ENCODE measurements at places on chromosomes 3 and 15. TPM values are rescaled to one million over a fixed set of nuclear protein-coding genes. Genes with fewer than 3 reads are reported as not detected.

GRCh38 chr3:186166491-186167288 is 57.8 kb upstream of the ETV5 start:
- no peak for DNase-seq

DNA sequence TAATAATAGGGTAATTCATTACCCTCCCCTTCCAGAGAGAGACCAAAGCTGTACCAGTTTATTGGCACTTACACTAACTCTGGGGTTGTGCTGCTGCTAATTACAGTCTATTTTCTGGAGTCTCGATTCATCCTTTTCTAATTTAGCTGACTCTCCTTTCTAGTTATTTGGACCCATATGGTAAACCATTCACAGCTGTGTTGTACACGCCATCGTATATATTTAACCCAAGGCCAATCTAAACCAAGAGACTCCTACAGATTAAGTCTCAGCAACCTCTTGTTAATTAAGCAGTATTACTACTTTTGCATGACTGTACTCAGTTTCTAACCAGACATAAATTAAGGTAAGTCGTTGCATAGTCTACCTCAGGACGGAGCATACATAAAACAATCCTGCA is 22.5 kb downstream of the ANXA2 start:
- no peak for DNase-seq

GRCh38 chr3:12185172-12185710 is 26.5 kb upstream of the TIMP4 start:
- DNase-seq = no peak

GRCh38 chr3:113035387-113035982 is 44.7 kb downstream of the GTPBP8 start:
- no peak for DNase-seq

DNA sequence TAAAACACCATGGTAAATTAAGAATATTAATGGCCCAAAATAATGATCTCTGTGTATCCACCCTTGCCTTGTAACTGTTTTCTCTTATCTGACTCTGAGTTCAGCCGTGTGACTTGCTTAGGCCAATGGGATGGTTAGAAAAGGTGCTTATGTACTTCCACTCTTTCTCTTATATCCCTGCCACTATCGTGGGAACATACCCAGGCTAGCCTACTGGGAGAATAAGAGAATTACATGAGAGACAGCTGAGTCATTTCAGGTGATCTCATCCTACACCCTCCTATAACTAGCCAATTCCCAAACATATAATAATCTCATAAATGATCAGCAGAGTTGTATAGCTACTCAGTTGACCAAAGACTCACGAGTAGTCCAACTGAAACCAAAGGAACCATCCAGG is 98.3 kb upstream of the ABI3BP start:
- no peak for DNase-seq

DNA sequence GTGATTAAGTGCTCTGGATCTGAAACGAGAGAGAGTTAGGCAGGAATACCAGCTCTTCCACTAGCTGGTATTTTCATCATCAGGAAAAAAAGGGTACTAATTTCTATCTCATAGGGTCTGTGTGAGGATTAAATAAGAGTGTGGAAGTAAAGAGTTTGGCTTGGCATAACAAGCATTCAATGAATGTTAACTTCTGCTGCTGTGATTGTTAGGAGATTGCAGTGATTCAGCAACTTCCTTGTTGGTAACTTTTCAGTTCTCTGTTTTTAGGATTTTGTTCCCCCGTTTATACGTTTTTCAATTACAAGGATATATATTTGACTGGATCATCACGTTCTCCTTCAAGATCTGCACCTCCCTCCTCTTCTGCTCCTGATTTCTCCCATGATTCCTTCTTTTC is 65.9 kb upstream of the MYO5C start:
- no peak for DNase-seq

- DNase-seq = no peak
These were observed 50.3 kb downstream of the EMC4 start for GRCh38 chr15:34275154-34275553.

Gene EPHA3
- 3.5 TPM for total RNA-seq

Gene AEN
- 10.0 TPM for total RNA-seq

Gene NTRK3
- 3.2 TPM for total RNA-seq

Gene ACOX2
- 33.3 TPM for total RNA-seq

Gene PLA2G4B
- 3.6 TPM for total RNA-seq

Gene CLRN1
- not detected for total RNA-seq

All from Right ventricle myocardium superior (tissue), 1 donor.